ENCODE measurements at places on chromosomes 2 and 18.

DNA sequence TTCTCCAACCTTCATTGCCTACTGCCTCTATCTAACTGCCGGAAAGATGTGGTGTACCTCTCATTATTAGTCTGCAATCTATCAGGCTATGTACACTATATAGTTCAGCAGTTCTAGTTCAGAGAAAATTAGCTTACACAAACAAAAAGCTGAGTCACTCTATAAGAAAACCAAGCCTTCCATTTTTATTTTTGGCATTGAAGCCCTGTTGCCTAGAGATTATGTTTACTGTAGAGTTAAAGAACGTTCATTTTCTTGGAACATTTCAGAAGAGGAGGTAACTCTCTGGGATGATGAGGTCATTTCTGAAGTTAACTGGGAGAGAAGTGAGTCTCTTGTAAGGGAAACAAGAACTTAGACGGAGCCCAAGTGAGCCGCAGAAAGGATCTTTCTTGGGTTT, 133.5 kb downstream of the FAM124B start:
- DNase-seq: no peak

DNA sequence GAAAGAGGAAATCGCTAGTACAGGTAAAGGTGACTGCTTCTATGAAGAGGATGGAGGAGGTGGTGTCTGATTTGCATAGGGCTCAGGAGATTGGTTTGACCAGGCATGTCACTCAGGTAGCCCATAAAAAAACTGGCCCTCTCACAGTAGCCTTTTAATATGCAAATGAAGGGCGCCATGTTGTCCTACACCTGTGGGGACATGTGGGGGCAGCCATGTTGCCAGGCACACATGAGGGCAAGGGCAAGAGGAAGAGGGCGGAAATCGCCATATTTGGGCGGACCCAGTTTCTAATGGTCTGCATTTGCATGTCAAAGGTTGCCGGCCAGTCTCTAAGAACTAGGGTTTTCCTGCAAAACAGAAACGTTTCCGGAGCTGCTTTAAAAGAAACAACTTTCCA, 1330.6 kb downstream of the DSC3 start:
- no peak for DNase-seq

DNA sequence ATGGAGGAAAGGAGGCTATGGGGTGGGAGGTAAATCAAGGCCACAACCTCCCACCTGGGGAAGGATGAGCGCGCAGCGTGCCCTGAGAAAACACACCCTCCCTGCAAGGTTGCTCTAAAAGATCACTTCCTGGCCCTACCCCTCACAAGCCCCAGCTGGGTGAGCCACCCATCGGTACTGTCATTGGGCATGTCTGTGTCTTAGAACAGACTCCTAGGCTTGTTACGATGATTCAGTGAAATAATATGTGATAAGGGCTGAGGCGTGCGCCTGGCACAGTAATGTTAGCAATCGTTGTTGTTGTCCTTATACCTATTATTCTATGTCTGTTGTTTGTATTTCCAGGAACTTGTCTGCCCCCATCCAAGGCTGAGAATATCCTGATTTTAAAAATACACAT, 175.1 kb downstream of the ZFP36L2 start:
- no peak for DNase-seq

- DNase-seq: no peak
Measured at GRCh38 chr2:85672456-85672855, 4.5 kb upstream of the SFTPB start.

DNA sequence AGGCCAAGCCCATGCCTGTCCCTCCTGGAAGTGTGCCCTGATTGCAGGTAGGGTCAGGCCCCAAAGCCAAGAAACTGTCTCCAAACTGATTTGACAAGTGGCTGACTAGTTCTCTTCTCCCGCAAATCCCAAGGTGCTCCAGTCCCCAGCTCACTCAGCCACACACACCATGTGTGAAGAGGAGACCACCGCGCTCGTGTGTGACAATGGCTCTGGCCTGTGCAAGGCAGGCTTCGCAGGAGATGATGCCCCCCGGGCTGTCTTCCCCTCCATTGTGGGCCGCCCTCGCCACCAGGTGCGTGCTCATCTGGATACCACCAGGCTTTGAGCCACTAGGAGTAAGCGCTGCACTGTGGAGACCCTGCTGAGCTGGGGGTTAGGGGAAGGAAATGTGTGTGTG, 8.3 kb downstream of the ACTG2 start:
- DNase-seq: no peak

GRCh38 chr18:58567453-58568196, 61.3 kb downstream of the ALPK2 start:
- DNase-seq: no peak

- DNase-seq: no peak
Measured at GRCh38 chr2:164369366-164369765, 251.9 kb downstream of the GRB14 start.

DNA sequence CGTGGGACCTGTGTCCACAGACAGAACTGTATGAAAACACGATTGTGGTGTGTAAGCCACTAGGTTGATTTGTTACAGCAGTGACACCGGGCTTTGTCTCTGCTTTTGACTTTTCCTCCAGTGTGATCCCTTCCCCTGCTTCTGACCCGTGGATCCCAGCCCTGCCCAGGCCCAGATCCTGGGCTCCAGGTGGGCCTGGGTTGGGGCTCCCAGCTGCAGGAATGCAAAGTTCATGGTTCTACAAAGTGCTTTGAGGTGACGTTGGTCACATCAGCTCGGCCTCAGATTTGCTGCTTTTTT, 26.8 kb downstream of the HPCAL1 start:
- no peak for DNase-seq

DNA sequence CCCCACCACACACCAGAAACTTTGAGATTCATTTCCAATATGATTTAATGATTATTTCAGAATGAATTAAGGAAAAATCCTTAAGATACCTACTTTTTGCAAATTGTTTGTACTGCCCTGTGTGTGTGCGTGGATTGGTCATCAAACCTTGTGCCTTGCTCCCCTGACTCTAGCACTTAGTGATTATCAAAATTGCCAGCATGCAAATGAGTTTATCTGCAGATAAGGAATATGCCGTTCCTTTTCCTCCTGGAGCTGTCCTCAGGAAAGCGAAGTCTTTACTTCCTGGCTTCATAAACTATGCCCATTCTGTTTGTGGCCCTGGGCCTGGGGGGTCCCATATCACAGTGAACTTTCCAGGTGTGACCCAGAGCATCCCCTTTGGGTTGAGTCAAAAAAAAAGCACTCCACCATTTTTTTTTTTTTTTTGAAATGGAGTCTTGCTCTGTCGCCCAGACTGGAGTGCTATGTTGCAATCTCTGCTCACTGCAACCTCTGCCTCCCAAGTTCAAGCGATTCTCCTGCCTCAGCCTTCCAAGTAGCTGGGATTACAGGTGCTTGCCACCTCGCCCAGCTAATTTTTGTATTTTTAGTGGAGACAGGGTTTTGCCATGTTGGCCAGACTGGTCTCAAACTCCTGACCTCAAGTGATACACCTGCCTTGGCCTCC, 11.4 kb downstream of the CHMP1B start:
- DNase-seq: no peak

DNA sequence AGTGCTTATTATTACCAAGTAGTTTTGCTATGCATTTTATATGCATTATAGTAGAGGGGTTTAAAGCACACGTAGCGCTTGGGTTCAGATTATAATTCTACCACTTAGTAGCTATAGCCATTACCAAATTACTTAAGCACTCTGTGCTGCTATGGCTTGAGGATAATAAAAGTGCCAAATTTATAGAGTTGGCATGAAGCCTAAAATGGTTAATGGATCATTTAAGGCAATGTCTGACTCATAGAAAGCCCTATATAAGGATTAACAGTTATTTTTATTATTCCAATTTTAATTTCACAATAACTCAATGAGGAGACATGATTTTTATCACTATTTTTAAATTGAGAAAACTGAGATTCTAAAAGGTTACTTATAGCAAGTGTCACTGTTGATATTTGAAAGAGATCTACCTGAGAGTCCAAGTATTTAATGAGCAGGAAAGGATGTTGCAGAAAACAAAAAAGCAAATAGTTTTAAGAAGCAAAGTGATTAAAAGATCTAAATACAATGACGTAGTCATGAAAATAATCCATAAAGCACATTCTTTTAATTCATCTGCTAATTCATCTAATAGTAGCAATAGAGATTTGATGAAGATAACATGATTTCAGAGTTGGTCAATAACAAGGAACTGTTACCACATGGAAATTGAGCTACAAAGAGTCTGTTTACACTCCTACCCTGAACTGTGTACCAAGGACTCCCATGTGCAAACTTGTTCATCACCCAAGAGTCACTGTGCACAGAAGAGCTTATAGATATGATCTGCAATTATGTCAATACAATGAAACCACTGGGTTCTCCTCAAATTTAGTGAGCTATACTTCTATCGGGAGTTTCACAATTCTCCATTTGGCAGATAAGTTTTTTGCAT, 78.8 kb upstream of the DTNA start:
- no peak for DNase-seq

GRCh38 chr18:68944826-68945225, 146.9 kb downstream of the CCDC102B start:
- DNase-seq: no peak

GRCh38 chr2:136962105-136962725, 196.9 kb downstream of the THSD7B start:
- no peak for DNase-seq

GRCh38 chr2:113091231-113091896, 23.6 kb downstream of the IL1F10 start:
- no peak for DNase-seq

DNA sequence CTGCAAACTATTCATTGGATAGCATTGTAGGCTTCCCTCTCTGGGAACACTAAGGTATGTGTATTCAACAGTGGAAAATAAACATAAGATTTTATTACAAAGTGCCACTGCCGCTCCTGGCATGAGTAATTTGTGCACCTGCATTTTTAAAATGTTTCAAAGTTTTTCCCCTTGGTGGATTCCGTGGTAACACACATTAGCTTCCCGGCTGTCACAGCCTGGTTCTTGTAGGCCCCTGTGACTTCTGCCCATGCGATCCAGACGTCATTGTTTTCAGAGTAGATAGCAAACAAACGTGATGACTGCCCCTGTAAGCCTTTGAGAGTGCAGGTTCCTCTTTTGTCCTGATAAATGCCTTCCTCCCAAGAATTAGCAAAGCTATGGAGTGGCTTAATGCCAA, 421.0 kb downstream of the ZNF521 start:
- DNase-seq: no peak

DNA sequence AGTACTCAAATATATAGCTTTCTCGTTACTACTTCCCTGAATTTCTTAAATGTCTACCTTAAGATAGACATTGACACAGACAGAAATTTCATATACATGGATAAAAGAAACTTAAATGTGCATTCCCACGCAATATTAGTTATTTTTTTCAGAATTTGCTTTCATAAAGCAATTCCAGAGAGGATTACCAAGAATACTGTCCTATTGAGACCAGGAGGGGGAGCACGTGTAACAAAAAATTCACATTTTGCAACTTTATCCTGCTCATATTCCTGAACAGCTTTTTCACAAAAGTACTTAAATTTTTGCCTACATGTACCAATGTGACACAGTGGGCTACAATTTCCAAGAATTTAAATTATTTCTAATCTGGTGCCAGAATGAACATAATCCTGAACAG, 30.7 kb upstream of the ERCC3 start:
- DNase-seq: no peak

- DNase-seq: no peak
Measured at GRCh38 chr2:221555494-221555846, 16.6 kb downstream of the EPHA4 start.

GRCh38 chr2:142965443-142965842, 88.0 kb downstream of the KYNU start:
- DNase-seq: no peak

DNA sequence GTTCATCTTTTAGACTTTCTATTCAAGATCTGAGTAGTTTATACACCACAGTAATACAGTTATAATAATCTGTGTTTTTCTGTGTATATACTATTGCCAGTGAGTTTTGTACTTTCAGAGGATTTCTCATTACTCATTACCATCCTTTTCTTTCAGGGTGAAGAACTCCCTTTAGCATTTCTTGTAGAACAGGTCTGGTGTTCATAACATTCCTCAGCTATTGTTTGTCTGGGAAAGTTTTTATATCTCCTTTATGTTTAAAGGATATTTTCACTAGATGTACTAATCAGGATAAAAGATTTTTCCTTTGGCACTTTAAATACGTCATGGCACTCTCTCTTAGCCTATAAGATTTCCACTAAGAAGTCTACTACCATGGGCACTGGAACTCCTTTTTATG, 705.5 kb downstream of the SLC4A3 start:
- no peak for DNase-seq

- no peak for DNase-seq
Measured at GRCh38 chr2:23399674-23400261, 14.8 kb downstream of the KLHL29 start.

DNA sequence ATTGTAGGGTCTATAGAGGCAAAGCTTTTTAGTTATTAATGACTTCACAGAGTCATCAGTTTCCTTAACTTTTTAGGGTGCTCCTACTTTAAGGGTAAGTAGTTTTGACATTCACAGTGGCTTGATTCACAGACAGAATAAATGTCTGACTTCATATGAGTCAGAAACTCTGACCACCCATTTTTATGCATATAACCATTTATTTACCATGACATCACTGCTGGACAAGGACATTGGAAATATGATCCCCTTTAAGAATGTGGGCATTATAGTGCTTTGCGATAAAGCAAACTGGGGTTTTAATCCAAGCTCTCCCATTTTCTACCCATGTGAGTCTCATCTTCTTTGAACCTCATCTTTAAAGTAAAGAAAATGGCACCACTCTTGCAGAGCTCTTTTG, 162.0 kb upstream of the MC4R start:
- DNase-seq: no peak

GRCh38 chr18:35653392-35654135, 72.0 kb downstream of the GALNT1 start:
- DNase-seq: no peak

GRCh38 chr2:67311536-67311935, 85.6 kb upstream of the ETAA1 start:
- DNase-seq: no peak

GRCh38 chr18:37019157-37019827, 190.4 kb downstream of the KIAA1328 start:
- no peak for DNase-seq

DNA sequence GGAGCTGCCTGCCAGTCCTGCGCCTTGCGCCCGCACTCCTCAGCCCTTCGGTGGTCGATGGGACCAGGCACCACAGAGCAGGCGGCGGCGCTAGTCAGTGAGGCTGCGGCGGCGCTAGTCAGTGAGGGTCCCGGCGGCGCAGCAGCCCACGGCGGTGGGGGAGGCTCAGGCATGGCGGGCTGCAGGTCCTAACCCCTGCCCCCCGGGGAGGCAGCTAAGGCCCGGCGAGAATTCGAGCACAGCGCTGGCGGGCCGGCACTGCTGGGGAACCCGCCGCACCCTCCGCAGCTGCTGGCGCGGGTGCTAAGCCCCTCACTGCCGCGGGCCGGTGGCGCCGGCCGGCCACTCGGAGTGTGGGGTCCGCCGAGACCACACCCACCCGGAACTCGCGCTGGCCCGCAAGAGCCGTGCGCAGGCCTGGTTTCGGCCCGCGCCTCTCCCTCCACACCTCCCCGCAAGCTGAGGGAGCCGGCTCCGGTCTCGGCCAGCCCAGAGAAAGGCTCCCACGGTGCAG, 867.4 kb downstream of the DSC3 start:
- DNase-seq: no peak

GRCh38 chr2:157657101-157657500, 28.4 kb upstream of the ACVR1C start:
- DNase-seq: no peak
